ENCODE measurements at places on chromosomes 16 and 17. TPM values are rescaled to one million over a fixed set of nuclear protein-coding genes. Genes with fewer than 3 reads are reported as not detected.

CA4 gene
- 1.6 TPM for total RNA-seq

MYH11 gene
- total RNA-seq = 2,053 TPM

SNAI3 gene
- 0.27 TPM for total RNA-seq

IL34 gene
- 21.9 TPM for total RNA-seq

PKMYT1 gene
- total RNA-seq = 2.4 TPM

HID1 gene
- 32.6 TPM for total RNA-seq

PRDM7 gene
- total RNA-seq = not detected

TPSD1 gene
- total RNA-seq = not detected

KDM6B gene
- 44.8 TPM for total RNA-seq

DPEP3 gene
- total RNA-seq = not detected

EFTUD2 gene
- total RNA-seq = 64.4 TPM

CNGB1 gene
- total RNA-seq = not detected

ETV4 gene
- total RNA-seq = 1.1 TPM

SPNS2 gene
- total RNA-seq = 56.2 TPM

NUPR1 gene
- total RNA-seq = 137 TPM

FBXL19 gene
- total RNA-seq = 22.7 TPM

KRT20 gene
- total RNA-seq = not detected

ALOXE3 gene
- total RNA-seq = not detected

SPECC1 gene
- total RNA-seq = 61.8 TPM

CCDC154 gene
- total RNA-seq = 2.0 TPM

ZFP3 gene
- 4.0 TPM for total RNA-seq

C17orf78 gene
- total RNA-seq = not detected

LGALS9B gene
- 0.21 TPM for total RNA-seq

TERB1 gene
- total RNA-seq = not detected

PLCD3 gene
- 94.6 TPM for total RNA-seq

CX3CL1 gene
- total RNA-seq = 45.5 TPM

TMEM235 gene
- not detected for total RNA-seq

ALOX15B gene
- total RNA-seq = 1.0 TPM

ABI3 gene
- total RNA-seq = 12.3 TPM

ASGR1 gene
- 2.6 TPM for total RNA-seq

NPIPB6 gene
- 2.3 TPM for total RNA-seq

ZNF19 gene
- 9.2 TPM for total RNA-seq

PRAC1 gene
- not detected for total RNA-seq

KCNJ12 gene
- 2.9 TPM for total RNA-seq

NHERF2 gene
- total RNA-seq = 110 TPM

STX1B gene
- total RNA-seq = 0.84 TPM
